MCF 10A (cell line): ENCODE measurements at places on chromosomes 7 and 10.

DNA sequence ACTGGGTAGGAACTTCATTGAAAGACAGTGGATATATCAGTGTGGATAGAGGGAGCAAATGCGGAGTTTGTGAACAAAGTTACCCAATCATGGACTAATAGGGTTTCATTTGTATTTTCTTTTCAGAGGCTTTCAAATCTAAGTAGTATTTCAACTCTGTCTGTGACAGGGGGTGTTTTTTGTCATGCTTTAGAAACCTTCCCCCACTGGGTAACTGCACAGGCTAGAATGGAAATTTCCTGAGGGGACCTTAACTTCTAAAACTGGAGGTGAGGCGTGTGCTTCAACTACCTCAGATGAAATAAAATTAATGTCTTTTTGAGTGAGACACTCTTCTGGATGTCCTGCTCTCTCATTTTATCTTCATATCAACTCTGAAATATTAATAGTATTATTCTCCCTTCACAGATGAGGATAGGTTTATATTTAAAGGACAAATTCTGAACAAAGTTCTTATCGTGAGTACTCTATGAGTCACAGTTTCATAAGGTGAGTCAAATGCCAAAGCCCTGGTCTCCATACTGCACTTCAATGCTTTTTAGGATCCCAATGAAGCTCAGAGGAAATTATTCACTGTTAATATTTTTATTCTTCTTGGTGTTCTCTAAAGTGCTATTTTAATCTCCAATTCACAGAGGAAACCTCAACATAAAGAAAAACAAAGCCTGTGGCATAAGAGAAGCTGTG is 770.6 kb downstream of the CCSER2 start:
- DNase-seq: peak; percentile 56

DNA sequence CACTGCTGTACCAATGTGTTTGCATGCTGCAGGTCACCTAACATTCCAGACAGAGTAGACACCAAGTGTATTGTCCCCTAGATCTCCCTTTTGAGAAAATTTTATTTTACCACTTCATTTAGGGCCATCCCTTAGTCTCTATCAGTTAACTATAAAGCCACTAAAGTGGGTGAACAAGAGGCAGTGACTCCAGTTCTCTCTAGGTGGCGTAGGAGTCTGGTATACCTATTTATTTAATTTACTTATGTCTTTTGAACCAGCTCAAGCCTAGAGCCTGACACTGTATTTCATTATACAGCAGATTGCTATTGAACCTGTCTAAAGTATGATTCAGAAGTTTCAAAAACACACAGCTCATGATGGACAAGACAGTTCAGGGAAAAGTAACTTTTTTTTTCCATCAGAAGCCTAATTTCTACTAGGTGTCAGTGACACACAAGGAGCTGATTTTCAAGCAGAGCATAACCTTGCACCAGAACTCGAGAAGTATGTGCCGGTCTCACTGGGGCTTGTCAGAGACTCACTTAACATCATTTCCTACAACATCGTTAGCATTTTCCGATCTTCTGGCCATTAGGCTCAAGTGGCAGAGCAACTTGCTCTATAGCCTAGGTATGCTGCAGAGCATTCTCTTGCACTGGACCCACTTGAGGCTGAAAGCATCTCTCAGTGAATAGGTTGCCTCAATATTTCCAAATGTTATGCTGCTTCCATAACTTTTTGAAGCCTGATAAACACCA is 175.4 kb downstream of the CDC14C start:
- peak; percentile 21 for DNase-seq

DNA sequence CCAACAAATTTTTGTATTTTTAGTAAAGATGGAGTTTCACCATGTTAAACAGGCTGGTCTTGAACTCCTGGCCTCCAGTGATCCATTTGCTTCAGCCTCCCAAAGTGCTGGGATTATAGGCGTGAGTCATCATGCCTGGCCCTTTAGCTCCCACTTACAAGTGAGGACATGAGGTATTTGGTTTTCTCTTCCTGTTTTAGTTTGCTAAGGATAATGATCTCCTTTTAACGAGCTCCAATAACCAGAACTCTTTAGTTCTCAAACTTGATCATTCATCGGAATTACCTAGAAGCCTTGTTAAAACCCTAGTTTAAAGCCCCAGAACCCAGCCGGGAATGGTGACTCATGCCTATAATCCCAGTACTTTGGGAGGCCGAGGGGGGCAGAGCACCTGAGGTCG is 481.4 kb downstream of the TYW1 start:
- DNase-seq: no peak

DNA sequence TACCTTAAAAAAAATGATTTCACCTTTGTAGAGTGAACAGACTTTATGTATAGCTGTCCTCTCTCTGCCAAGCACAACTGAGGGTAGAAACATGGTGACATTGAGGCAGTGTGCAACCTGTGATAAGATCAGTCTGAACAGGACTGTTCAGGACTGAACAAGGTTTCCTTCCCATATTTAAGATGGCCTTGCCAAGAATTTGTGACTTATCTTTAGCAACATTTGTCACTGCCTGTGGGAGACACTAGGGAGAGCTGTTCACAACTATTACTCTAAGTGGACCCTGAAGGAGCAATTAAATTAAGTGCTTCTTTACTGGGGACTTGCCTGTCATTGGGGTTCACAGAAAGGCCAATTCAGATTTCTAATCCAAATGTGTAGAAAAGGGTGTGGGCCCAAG is 6.7 kb downstream of the OR13A1 start:
- DNase-seq: no peak

- DNase-seq: peak; percentile 62
Measured at GRCh38 chr7:130903358-130903974, 169.5 kb upstream of the KLF14 start.

GRCh38 chr7:154647625-154648024 is 355.3 kb downstream of the PAXIP1 start:
- DNase-seq: no peak

- no peak for DNase-seq
Measured at GRCh38 chr7:41994036-41994745, 242.8 kb downstream of the GLI3 start.

DNA sequence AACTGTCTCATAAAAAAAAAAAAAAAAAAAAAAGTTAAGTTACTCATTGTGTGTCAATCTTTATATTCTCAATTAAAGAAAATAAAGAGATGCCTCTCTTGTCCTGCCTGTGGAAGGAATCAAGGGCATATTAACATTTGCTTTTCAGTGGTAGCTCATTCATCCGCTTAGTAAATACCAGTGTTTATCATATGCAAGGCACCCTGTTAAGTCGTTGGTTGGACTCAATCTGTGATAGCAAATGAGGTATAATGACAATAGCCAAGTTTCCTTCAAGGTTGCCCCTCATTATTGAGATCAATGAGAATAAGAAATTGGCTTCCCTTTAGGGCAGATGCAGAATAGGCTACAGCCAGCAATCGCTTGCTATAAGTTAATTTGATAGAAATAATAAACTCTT is 812.7 kb upstream of the COBL start:
- no peak for DNase-seq
